ENCODE measurements at places on chromosomes 6 and 20. TPM values are rescaled to one million over a fixed set of nuclear protein-coding genes. Genes with fewer than 3 reads are reported as not detected.

DNA sequence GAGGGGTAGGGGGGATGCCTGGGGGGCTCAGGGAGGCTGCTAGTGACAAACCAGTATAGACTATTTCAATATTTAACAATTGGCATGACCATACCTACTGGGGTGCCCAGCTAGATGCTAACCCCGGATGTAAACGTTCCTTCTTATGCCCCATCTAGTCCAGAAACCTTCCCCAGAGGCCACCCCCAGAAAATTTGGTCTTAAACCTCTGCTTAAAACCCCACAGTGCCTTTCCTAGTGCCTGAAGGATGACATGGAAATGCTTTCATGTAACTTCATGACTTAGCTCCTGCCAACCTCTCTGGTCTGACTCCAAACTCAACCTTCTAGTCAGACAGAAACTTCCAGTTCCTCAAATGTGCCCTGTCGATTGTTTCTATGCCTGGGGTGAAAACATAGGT is 52.0 kb downstream of the JPH2 start:
- H3K36me3 ChIP-seq: no peaks in the 10 kb centered on the region
- H3K27ac ChIP-seq: peak overlapping the region; percentile 19
- H3K4me1 ChIP-seq: no peaks in the 10 kb centered on the region
- DNase-seq: no peak

The PRRT1 gene
- total RNA-seq: 3.3 TPM

DNA sequence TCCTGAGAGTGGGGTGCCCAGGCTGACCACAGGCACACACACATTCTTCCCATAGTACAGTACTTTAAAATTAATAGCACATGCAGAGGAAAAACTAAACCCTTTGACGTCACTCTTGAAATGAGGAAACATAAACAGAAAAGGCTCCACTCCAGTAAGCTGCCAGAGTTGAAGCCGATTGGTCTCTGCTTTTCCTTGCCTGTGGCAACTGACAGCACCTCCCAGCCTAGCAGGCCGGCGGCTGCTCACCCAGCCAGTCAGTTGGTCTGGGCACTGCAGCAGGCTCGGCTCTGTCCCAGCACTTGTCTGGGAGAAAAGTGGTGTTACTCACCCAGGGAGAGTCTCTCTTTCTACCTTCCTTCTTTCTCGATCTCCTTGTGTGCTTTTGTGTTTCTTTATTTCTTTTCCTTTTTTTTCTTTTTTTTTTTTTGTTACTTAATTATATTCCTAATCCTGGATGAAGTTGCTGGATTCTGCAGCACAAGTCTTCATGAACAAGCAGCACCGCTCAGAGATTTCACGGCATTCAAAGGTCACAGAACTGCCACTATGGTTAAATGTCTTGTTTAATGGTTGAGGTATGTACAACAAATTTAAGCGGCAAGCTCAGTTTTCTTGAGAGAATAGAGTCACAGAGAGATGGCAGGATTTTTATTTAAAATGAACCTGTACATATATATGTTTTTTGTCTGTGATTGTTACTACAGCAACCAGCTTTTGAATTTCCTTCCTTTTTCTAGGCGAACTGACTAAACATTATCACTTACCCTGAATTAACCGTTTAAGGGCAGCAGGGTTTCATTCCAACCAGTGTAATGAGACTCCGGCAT is at the start of gene PDE7B:
PDE7B (plus strand) TSS at position 260 of the 830 bp plus-strand sequence.
- no peaks in the 10 kb centered on the region for H3K27me3 ChIP-seq
- peaks cover 13% of the 10 kb centered on the region for H3K4me1 ChIP-seq
- DNase-seq: no peak
- no peaks in the 10 kb centered on the region for H3K36me3 ChIP-seq
- H3K27ac ChIP-seq: no peak within 1 kb of the TSS

- H3K27ac ChIP-seq: no peak overlapping the region
- peaks cover 1% of the 10 kb centered on the region for H3K36me3 ChIP-seq
- DNase-seq: peak; percentile 49
- no peak overlapping the region for H3K4me3 ChIP-seq
- H3K4me1 ChIP-seq: peaks cover 24% of the 10 kb centered on the region
- H3K27me3 ChIP-seq: no peaks in the 10 kb centered on the region
These were observed 26.9 kb downstream of the SPATA2 start for GRCh38 chr20:49888212-49889000.

DNA sequence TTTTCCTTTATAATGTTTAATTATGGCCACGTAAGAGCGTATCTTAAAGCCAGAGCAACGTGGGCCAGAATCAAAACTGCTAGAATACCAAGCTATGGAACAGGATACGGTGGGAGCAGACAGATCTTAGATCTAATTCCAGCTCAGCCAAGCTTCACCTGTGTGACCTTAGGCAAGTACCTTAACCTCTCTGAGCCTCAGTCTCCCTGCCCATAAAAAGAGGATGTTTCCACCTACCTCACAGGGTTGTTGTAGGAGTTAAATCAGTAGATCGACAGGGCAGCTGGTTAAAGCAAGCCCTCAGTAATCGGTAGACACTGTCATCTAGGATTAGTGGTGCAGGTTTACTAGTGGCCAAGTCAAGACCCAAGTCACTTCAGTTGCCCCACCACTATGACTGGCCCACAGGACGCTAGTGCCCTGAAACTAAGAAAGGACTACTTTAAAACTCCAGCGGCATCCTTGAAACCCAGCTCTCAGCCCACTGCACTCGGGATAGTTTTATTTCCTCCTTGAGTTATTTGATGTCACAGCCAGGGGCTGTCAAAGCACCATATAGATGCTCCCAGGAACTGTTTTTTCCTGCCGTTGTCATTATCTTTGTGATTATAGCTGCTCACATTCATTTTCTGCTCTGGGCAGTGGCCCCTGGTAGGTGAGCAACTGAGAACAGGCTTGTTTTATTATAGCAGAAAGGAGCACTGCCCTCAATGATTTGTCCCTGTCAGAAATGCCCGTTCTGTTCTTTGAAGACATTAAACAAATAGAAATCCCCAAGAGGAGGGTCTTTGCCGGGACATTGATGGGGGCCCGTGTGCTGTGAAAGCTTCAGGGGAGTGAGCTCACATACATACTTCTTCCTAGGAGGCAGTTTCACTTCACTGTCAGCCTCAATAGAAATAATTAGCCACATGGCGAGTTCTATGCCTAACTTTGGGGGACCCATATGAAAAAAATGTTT is 63.1 kb downstream of the ISM1 start:
- H3K4me3 ChIP-seq: no peak overlapping the region
- no peak overlapping the region for H3K27ac ChIP-seq
- DNase-seq: no peak
- no peaks in the 10 kb centered on the region for H3K27me3 ChIP-seq

- DNase-seq: no peak
- peaks cover 2% of the 10 kb centered on the region for H3K4me1 ChIP-seq
- peaks cover 14% of the 10 kb centered on the region for H3K27me3 ChIP-seq
- no peak overlapping the region for H3K4me3 ChIP-seq
These were observed 3.5 kb upstream of the LTA start for GRCh38 chr6:31568537-31568961.

- H3K27me3 ChIP-seq: no peaks in the 10 kb centered on the region
- H3K4me3 ChIP-seq: no peak overlapping the region
- H3K27ac ChIP-seq: no peak overlapping the region
- H3K4me1 ChIP-seq: peaks cover 7% of the 10 kb centered on the region
These were observed 65.6 kb upstream of the PHACTR2 start for GRCh38 chr6:143612186-143612585.

- no peak overlapping the region for H3K4me3 ChIP-seq
- H3K4me1 ChIP-seq: no peaks in the 10 kb centered on the region
- H3K36me3 ChIP-seq: no peaks in the 10 kb centered on the region
- DNase-seq: no peak
These were observed 79.1 kb upstream of the F13A1 start for GRCh38 chr6:6399568-6399967.

DNA sequence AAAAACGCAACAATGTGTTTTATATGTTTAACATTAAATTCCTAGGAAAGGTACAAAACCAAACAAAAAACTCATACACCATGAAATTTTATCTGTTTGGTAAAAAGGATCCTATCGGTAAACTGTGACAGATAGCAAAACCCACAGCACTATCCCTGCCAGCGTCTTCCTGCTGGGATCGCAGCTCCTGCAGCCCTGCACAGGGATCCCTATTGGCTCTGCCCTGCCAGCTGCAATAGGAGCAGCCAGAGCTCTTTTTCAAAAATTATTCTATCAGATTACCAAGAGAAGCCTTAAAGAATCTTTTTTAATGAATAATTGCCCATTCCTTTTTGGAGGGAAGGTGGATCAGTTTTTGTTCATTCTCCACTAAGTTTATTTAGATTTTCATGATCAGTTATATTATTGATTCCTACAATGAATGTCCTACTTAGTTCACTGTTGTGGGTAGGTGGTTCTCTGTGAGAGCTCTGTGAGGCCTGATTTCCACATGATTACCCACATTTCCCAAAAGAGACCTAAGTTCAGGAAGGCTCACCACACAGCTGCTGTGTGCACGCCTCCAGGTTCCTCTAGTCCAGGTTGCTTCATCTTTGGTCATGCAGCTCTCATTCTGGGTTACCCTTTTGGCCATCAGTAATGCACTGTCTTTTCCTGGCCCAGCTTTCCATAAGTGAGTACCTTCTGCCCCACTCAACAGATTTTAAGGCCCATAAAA is 293.8 kb downstream of the FRK start:
- H3K4me3 ChIP-seq: no peak overlapping the region
- H3K27ac ChIP-seq: no peak overlapping the region
- H3K4me1 ChIP-seq: no peaks in the 10 kb centered on the region
- no peak for DNase-seq

All from progenitor cell of endocrine pancreas (in vitro differentiated cells).